ENCODE measurements at places on chromosomes 2 and 18.

GRCh38 chr18:62919109-62919838, 203.9 kb downstream of the PHLPP1 start:
- no peaks in the 10 kb centered on the region for H3K27me3 ChIP-seq
- H3K27ac ChIP-seq: no peak overlapping the region
- H3K4me1 ChIP-seq: no peaks in the 10 kb centered on the region
- H3K4me3 ChIP-seq: no peak overlapping the region
- peaks cover 2% of the 10 kb centered on the region for H3K36me3 ChIP-seq

GRCh38 chr2:3076848-3077642, 300.6 kb downstream of the EIPR1 start:
- H3K27me3 ChIP-seq: no peaks in the 10 kb centered on the region
- H3K4me1 ChIP-seq: no peaks in the 10 kb centered on the region
- DNase-seq: peak; percentile 19
- H3K27ac ChIP-seq: no peak overlapping the region

DNA sequence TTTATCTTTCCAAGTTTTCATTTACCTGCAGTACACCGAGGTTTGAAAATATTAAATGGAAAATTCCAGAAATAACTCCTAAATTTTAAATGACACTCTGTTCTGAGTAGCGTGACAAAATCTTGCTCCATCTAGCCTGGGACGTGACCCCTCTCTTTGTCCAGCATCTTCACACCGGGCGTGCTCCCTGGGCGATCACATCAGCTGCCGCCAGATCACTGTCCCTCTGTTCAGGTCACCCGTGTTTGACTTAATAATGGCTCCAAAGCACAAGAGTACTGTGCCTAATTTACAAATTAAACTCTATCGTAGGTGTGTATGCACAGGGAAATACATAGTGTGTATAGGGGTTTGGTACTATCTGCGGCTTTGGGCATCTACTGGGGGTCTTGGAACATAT, 6.1 kb upstream of the TMEM185B start:
- no peak for DNase-seq
- H3K27me3 ChIP-seq: no peaks in the 10 kb centered on the region
- H3K4me1 ChIP-seq: peaks cover 9% of the 10 kb centered on the region
- H3K4me3 ChIP-seq: no peak overlapping the region
- no peaks in the 10 kb centered on the region for H3K36me3 ChIP-seq
- no peak overlapping the region for H3K27ac ChIP-seq

- no peaks in the 10 kb centered on the region for H3K27me3 ChIP-seq
- no peaks in the 10 kb centered on the region for H3K36me3 ChIP-seq
- H3K4me1 ChIP-seq: peaks cover 8% of the 10 kb centered on the region
Observed at GRCh38 chr18:48161911-48162698, 231.6 kb upstream of the SMAD2 start.

- no peak overlapping the region for H3K4me3 ChIP-seq
- H3K27me3 ChIP-seq: no peaks in the 10 kb centered on the region
- DNase-seq: no peak
Observed at GRCh38 chr18:36364911-36365624, 67.6 kb downstream of the FHOD3 start.

GRCh38 chr2:217628061-217628460, 374.7 kb downstream of the TNS1 start:
- no peaks in the 10 kb centered on the region for H3K27me3 ChIP-seq
- DNase-seq: no peak
- no peak overlapping the region for H3K27ac ChIP-seq
- H3K36me3 ChIP-seq: no peaks in the 10 kb centered on the region
- H3K4me3 ChIP-seq: no peak overlapping the region

- no peaks in the 10 kb centered on the region for H3K36me3 ChIP-seq
- H3K4me3 ChIP-seq: no peak overlapping the region
- H3K4me1 ChIP-seq: no peaks in the 10 kb centered on the region
- peak overlapping the region; percentile 73 for H3K27ac ChIP-seq
Observed at GRCh38 chr18:55510809-55511208, 77.2 kb downstream of the TCF4 start.

DNA sequence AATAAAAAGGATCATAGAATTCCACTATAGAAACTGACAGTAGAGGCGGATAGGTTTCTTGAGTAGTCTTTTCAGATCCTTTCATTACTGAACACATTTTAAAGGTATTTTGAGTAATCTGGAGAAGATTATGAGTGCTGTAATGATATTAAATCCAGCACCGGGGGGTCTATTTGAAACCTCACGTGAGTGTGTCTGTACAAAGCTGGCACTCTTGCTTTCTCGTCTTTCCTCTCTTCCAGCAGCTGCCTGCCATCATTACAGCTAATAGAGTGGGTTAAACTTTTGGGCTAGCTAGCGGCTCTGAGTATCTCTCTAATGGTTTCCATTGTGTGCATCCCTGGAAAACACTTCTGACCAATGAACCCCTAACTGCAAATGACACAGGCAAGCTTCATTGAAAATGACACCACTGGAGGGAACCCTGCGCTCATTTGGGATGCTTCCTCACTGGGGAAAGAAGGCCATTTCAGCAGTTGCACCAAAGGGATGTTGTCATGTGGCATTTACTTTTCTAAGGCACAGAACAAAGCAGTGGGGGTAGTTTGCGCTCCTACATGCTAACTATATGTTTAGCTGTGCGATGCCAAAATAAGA, 101.0 kb downstream of the HRH4 start:
- no peak for DNase-seq
- H3K4me1 ChIP-seq: no peaks in the 10 kb centered on the region
- H3K27ac ChIP-seq: no peak overlapping the region
- no peak overlapping the region for H3K4me3 ChIP-seq
- no peaks in the 10 kb centered on the region for H3K36me3 ChIP-seq

- no peak overlapping the region for H3K27ac ChIP-seq
- peaks cover 4% of the 10 kb centered on the region for H3K27me3 ChIP-seq
- no peak overlapping the region for H3K4me3 ChIP-seq
- no peaks in the 10 kb centered on the region for H3K36me3 ChIP-seq
- no peaks in the 10 kb centered on the region for H3K4me1 ChIP-seq
Observed at GRCh38 chr2:12771154-12771553, 54.4 kb downstream of the TRIB2 start.

DNA sequence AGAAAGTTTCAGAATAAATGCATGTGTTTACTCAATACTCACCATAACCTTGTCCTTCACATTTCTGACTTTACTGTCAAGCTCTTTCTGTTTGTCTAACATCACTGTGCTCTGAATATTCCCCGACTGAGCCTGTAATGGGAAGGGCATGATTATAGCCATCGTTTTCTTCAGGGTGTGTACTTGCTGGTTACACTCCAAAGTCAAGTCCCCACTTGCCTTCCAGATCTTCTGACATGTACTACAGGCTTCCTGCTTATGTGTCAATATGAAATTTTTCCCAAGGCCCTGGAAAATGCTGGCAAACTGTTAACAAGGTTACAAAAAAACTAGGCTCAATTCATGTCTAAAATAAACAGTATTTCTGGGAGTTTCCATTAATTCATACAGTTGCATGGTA, 12.9 kb downstream of the STAT1 start:
- no peak for DNase-seq
- no peak overlapping the region for H3K27ac ChIP-seq
- H3K4me3 ChIP-seq: no peak overlapping the region
- no peaks in the 10 kb centered on the region for H3K27me3 ChIP-seq
- H3K4me1 ChIP-seq: no peaks in the 10 kb centered on the region

- H3K4me3 ChIP-seq: no peak overlapping the region
- H3K27me3 ChIP-seq: no peaks in the 10 kb centered on the region
- H3K4me1 ChIP-seq: no peaks in the 10 kb centered on the region
- H3K27ac ChIP-seq: no peak overlapping the region
- DNase-seq: no peak
Observed at GRCh38 chr2:119283873-119284331, 60.3 kb downstream of the STEAP3 start.

GRCh38 chr2:31238126-31238905, 4.4 kb downstream of the EHD3 start:
- H3K27me3 ChIP-seq: peaks cover 4% of the 10 kb centered on the region
- no peak for DNase-seq
- H3K4me1 ChIP-seq: no peaks in the 10 kb centered on the region
- peak overlapping the region; percentile 68 for H3K27ac ChIP-seq

GRCh38 chr18:27931535-27931934, 245.4 kb downstream of the CDH2 start:
- no peaks in the 10 kb centered on the region for H3K4me1 ChIP-seq
- no peaks in the 10 kb centered on the region for H3K36me3 ChIP-seq
- DNase-seq: no peak
- H3K4me3 ChIP-seq: no peak overlapping the region
- H3K27ac ChIP-seq: no peak overlapping the region
- no peaks in the 10 kb centered on the region for H3K27me3 ChIP-seq

DNA sequence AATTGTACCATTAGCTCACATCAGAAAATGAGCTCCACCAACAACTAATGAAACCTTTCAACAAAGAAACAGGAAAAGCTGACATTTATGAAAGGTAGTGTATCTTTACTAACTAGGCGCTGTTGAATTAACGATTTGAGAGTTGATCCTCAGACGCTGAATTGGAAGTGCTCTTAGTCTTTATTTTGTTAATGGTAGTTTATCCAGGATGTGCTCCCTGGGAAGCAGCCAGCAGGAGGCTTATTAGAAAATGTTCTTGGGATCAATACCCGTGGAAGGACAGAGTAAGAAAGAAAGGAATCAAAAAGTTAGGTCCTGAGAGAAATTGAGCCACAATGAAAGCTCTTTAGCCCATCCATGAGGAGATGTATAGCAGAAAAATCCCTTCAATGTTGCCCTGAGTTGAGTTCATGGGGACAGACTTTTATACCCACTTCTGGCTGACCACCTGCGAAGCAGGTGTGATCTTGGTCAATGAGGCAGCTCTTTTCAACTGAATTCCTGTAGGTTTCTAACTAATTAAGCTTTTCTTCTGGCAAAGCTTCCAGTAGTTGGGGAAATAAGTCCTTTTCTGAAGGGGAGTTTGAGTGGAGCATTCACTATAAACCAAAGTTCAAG, 492.6 kb upstream of the REG3G start:
- H3K27me3 ChIP-seq: no peaks in the 10 kb centered on the region
- DNase-seq: no peak
- H3K4me3 ChIP-seq: no peak overlapping the region
- H3K36me3 ChIP-seq: no peaks in the 10 kb centered on the region

DNA sequence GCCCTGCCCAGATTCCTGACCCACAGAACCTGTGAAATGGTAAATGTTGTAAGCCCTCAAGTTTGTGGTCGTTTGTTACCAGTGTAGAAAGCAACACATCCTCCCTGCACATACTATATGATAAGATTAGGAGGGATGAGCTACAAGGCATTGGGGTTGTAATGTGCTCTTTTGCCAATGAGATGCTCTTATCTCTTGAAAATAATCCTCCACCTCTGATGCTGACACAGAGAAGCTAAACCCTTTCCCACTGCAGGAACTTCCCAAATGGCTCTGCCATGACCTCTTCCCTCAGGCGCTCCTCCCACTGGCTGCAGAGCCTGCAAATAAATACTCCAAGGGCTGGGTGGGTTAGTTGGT, 23.5 kb downstream of the CDC42EP3 start:
- H3K4me3 ChIP-seq: no peak overlapping the region
- H3K4me1 ChIP-seq: no peaks in the 10 kb centered on the region
- H3K27me3 ChIP-seq: no peaks in the 10 kb centered on the region
- no peak for DNase-seq
- H3K27ac ChIP-seq: peak overlapping the region; percentile 29

DNA sequence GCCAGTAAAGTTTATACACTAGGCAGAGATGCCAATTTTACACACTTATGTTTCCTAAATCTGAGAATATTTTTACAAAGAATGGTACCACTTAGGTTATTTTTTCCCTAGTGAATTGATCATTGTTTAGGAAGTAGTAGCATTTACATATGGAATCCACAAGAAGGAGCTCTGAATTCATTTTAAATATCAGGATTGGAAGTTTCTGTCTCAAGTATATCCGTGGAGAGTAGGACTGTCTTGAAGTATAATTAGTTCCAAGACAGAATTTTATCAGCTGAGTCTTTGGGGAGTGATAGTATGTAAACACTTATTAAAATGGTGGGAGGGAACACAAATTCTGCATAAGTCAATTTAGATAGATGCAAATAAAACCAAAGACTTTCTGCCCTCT, 82.3 kb upstream of the FAM98A start:
- no peak for DNase-seq
- H3K4me3 ChIP-seq: no peak overlapping the region
- no peaks in the 10 kb centered on the region for H3K27me3 ChIP-seq
- H3K4me1 ChIP-seq: no peaks in the 10 kb centered on the region

DNA sequence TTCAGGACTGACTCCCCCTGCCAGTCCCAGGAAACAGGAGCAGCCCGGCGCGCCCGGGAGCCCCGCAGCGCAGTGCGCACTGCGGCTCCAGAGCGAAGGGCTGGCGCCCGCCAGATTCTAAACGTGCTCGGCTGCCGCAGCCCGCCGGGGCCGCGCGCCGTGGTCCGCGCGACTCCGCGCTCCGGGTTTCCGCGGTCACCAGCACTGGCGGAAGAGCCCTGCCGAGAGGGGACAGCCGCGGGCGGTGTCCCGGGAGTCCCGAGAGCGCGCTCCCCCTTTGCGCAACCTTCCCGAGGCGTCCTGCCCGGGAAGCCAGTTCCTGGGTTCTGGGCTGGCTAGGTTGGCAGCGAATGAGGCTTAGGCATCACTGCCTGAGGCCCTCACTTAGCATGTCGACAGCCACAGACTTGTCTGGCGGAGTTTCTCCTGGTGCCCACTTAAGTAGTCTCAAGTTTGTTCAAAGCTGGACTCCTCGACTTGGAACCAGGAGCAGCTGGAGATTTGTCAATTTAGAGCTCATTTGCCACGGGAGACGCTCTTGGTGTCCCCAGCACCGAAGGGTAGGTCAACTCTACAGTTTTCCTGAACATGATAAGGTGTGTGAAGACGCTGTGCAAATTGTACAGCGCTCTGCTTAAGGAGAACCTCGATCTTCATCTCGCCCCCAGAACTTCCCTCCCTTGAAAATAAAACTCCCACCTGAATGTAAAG, 1.5 kb upstream of the VSNL1 start:
- H3K27ac ChIP-seq: peak overlapping the region; percentile 92
- DNase-seq: peak; percentile 67
- H3K4me1 ChIP-seq: peaks cover 13% of the 10 kb centered on the region
- H3K4me3 ChIP-seq: peak overlapping the region; percentile 69
- H3K36me3 ChIP-seq: no peaks in the 10 kb centered on the region

DNA sequence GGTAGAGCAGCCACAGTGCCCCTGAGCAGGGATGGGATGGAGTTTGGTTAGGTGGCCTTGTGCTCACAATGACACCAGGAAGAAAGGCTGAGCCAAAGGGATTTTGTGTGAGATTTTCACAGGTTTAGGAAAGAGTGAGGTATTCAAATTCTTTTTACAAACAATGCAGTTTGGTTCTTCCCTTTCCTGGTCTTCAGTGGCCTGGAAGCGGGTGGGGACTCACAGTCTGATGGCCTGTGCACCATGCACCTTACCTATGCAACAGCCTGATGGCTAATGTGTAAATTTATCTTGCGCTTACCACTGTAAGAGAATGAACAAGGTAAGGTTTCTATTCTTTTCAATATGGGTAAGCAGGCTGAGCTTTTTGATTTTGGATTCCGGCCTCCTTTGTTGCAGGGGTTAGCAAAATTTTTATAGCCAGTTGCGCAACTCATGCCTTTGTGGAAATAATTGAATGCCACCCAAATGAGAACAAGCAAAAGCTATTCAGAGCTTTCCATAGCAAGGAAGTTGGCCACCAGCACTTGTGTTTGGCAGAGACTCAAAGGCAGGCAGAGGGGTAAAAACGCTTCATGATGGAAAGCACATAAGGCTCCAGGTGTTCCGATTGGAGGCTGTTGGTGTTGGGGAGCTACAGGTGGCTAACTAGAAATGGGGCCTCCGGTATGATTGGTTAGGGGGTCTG, 23.8 kb upstream of the IL1R2 start:
- peaks cover 6% of the 10 kb centered on the region for H3K36me3 ChIP-seq
- H3K27me3 ChIP-seq: no peaks in the 10 kb centered on the region
- peaks cover 18% of the 10 kb centered on the region for H3K4me1 ChIP-seq
- DNase-seq: no peak
